ENCODE measurements at places on chromosomes 16 and 17. TPM values are rescaled to one million over a fixed set of nuclear protein-coding genes. Genes with fewer than 3 reads are reported as not detected.
A peak's percentile ranks its signal among the peaks of the same experiment; 100 is the strongest.

Gene SLC4A1
- not detected for total RNA-seq

- H3K4me1 ChIP-seq, result peaks cover 58% of the 10 kb centered on the region
- peaks cover 2% of the 10 kb centered on the region for H3K36me3 ChIP-seq
- DNase-seq, result no peak
- peak overlapping the region; percentile 52 for H3K27ac ChIP-seq
Measured at GRCh38 chr17:3695129-3695722, 729 bp downstream of the P2RX5 start.

DNA sequence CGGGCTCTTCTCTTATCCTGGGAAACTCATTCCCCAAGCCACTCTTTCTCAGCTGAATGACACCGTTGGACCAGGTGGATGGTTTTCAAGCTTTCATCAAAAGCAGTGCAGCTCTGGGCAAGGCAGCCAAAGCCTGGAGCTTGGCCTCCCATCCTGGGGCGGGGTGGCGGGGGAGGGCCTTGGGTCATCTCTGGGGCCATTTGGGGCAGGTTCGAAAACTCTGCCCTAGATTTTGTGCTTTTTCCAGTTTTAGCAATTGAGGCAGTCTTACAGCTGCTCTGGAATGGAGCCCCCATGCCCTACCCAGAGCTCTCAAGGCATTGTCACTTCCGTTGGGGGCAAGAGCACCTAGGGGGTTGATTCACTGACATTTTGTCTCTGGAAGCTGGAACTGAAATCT lies 9.1 kb downstream of the MPRIP start:
- H3K4me1 ChIP-seq, result peaks cover 48% of the 10 kb centered on the region
- no peak for DNase-seq
- no peak overlapping the region for H3K27ac ChIP-seq

- H3K4me1 ChIP-seq, result peaks cover 48% of the 10 kb centered on the region
- peaks cover 49% of the 10 kb centered on the region for H3K27me3 ChIP-seq
- H3K36me3 ChIP-seq, result peaks cover 3% of the 10 kb centered on the region
- no peak overlapping the region for H3K4me3 ChIP-seq
- no peak overlapping the region for H3K27ac ChIP-seq
- DNase-seq, result no peak
Measured at GRCh38 chr17:79793924-79794304, 3.0 kb downstream of the CBX8 start.

- no peaks in the 10 kb centered on the region for H3K27me3 ChIP-seq
- H3K4me1 ChIP-seq, result no peaks in the 10 kb centered on the region
- H3K36me3 ChIP-seq, result no peaks in the 10 kb centered on the region
- DNase-seq, result no peak
- H3K27ac ChIP-seq, result no peak overlapping the region
Measured at GRCh38 chr16:66493490-66494401, 56.2 kb downstream of the TK2 start.

Gene APOBR
- total RNA-seq, result 64.9 TPM

- no peak overlapping the region for H3K27ac ChIP-seq
- DNase-seq, result no peak
Measured at GRCh38 chr16:1691956-1692355, 13.9 kb downstream of the JPT2 start.

DNA sequence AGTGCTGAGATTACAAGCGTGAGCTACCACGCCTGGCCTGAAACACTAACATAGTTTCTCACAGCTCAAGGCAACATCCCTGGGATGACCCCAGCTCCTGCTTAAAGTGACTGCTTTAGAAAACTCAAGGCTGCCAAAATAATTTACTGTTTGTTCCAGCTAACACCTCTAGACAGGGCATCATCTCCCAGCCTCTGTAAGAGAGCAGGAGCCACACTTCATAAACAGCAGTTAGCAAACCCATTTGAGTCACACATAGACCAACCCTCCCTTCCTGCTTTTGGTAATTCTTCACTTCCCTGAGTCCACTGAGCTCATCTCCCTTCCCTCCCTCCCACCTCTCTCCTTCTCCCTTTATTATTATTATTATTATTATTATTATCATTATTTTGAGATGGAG lies 201.3 kb downstream of the XYLT1 start:
- DNase-seq, result no peak
- peaks cover 18% of the 10 kb centered on the region for H3K4me1 ChIP-seq
- H3K27me3 ChIP-seq, result no peaks in the 10 kb centered on the region
- no peaks in the 10 kb centered on the region for H3K36me3 ChIP-seq

GRCh38 chr17:66595893-66596292 lies 239.0 kb upstream of the CACNG5 start:
- H3K27me3 ChIP-seq, result no peaks in the 10 kb centered on the region
- no peak for DNase-seq
- H3K4me1 ChIP-seq, result no peaks in the 10 kb centered on the region
- no peaks in the 10 kb centered on the region for H3K36me3 ChIP-seq
- H3K4me3 ChIP-seq, result no peak overlapping the region
- no peak overlapping the region for H3K27ac ChIP-seq

- DNase-seq, result peak; percentile 66
- peaks cover 2% of the 10 kb centered on the region for H3K36me3 ChIP-seq
- no peaks in the 10 kb centered on the region for H3K27me3 ChIP-seq
- H3K4me3 ChIP-seq, result peak overlapping the region; percentile 64
- H3K27ac ChIP-seq, result peak overlapping the region; percentile 77
- H3K4me1 ChIP-seq, result peaks cover 53% of the 10 kb centered on the region
Measured at GRCh38 chr17:7549401-7550055, 670 bp downstream of the TNFSF12 start.

- no peaks in the 10 kb centered on the region for H3K36me3 ChIP-seq
- no peaks in the 10 kb centered on the region for H3K4me1 ChIP-seq
- H3K27ac ChIP-seq, result no peak overlapping the region
- no peak for DNase-seq
- H3K4me3 ChIP-seq, result no peak overlapping the region
Measured at GRCh38 chr17:78568494-78569115, 8.6 kb downstream of the DNAH17 start.

Gene MGAT5B
- not detected for total RNA-seq

Gene DPEP1
- total RNA-seq, result not detected

Gene STX1B
- total RNA-seq, result 0.32 TPM

Gene UBE2G1
- total RNA-seq, result 76.4 TPM

GRCh38 chr16:24988593-24989338 lies 26.4 kb downstream of the ARHGAP17 start:
- no peaks in the 10 kb centered on the region for H3K27me3 ChIP-seq
- no peaks in the 10 kb centered on the region for H3K36me3 ChIP-seq
- DNase-seq, result no peak
- peaks cover 21% of the 10 kb centered on the region for H3K4me1 ChIP-seq

- H3K27me3 ChIP-seq, result no peaks in the 10 kb centered on the region
- H3K36me3 ChIP-seq, result peaks cover 5% of the 10 kb centered on the region
- no peak overlapping the region for H3K4me3 ChIP-seq
- no peak for DNase-seq
- no peak overlapping the region for H3K27ac ChIP-seq
- no peaks in the 10 kb centered on the region for H3K4me1 ChIP-seq
Measured at GRCh38 chr17:21242780-21243515, 10.3 kb downstream of the NATD1 start.

GRCh38 chr16:31301708-31302400 lies 42.1 kb downstream of the ITGAM start:
- no peak for DNase-seq
- H3K27me3 ChIP-seq, result no peaks in the 10 kb centered on the region
- H3K4me3 ChIP-seq, result no peak overlapping the region
- no peak overlapping the region for H3K27ac ChIP-seq
- H3K4me1 ChIP-seq, result peaks cover 3% of the 10 kb centered on the region
- peaks cover 29% of the 10 kb centered on the region for H3K36me3 ChIP-seq

- no peak for DNase-seq
- H3K27ac ChIP-seq, result no peak overlapping the region
- no peaks in the 10 kb centered on the region for H3K4me1 ChIP-seq
Measured at GRCh38 chr16:55809386-55809785, 23.5 kb downstream of the CES1 start.

DNA sequence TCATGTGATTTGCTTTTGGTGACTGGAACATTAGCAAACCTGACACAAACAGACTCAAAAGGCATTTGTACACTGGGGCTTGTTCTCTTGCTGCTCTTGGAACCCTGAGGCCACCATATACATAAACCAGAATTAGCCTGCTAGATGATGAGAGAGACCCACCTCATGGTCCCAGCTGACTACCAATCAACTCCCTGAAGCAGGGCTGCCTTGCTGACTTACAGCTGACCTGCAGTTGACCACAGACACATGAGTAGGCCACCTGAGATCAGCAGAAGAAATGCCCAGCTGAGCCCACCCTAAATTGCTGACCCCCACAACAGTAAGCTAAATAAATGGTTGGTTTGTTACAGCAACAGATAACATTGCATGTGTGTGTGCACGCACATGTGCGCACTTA lies 28.7 kb downstream of the BRIP1 start:
- H3K36me3 ChIP-seq, result no peaks in the 10 kb centered on the region
- no peak for DNase-seq
- no peaks in the 10 kb centered on the region for H3K4me1 ChIP-seq
- no peak overlapping the region for H3K4me3 ChIP-seq
- no peaks in the 10 kb centered on the region for H3K27me3 ChIP-seq
- no peak overlapping the region for H3K27ac ChIP-seq

Gene GGT6
- total RNA-seq, result not detected

DNA sequence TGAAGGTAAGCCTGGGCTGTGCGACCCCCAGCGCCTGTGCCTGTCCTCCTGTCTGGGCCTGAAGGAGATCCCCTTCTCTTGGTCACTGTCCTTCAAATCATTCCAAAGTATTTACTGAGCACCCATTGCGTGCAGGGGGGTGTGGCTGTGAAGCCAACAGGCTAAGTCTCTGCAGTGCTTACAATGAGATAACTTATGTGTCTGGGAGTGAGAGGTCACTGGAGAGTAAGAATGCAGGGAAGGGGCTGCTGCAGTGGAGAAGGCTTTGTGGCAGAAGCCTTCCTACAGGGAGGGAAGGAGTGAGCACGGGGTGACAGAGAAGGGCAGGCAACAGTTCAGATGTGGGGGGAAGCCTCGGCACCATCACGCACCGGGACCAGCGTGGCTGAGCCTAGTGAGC lies 11.2 kb upstream of the SMIM5 start:
- DNase-seq, result no peak
- H3K4me3 ChIP-seq, result no peak overlapping the region
- H3K4me1 ChIP-seq, result no peaks in the 10 kb centered on the region

Gene CCL18
- total RNA-seq, result 0.54 TPM

DNA sequence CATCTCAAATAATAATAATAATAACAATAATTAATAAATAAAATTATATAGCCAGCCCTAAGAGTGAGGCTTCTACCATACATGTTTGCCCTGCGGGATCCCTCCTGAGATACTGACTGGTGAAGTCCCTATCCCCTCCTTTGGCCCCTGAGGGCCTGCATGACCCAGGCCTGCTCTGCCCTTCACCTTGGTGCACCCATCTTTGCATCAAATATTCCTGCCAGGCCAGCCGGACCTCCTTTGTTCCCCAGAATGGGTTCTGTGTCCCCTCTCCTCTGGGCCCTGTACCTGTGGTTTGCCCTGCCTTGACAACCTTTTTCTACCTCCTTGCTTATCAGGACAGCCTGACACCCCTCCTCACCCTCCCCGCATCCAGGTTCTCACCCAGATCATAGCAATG lies 2.0 kb upstream of the RNF112 start:
- H3K4me1 ChIP-seq, result no peaks in the 10 kb centered on the region
- no peak overlapping the region for H3K4me3 ChIP-seq
- H3K27ac ChIP-seq, result no peak overlapping the region
- H3K36me3 ChIP-seq, result no peaks in the 10 kb centered on the region

DNA sequence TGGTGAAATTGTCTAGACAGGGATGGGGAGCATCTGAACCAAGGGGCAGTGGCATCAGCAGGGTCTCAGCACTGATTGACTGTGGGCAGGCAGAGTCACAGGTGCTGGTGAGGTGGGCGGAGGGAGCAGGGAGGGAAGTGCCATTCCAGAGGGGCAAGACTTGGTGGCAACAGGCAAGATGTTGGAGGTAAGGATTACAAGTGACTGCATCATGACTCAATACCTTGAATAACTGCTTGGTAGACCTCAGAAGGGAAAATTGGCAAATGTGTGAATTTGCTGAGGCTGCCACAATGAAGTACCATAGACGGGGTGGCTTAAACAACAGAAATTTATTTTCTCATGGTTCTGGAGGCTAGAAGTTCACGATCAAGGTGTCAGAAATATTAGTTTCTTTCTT lies 419.1 kb downstream of the HS3ST3B1 start:
- no peaks in the 10 kb centered on the region for H3K36me3 ChIP-seq
- no peaks in the 10 kb centered on the region for H3K4me1 ChIP-seq
- no peak for DNase-seq
- H3K4me3 ChIP-seq, result no peak overlapping the region

Gene KCNH4
- total RNA-seq, result 0.20 TPM

Gene PRR11
- 4.0 TPM for total RNA-seq

DNA sequence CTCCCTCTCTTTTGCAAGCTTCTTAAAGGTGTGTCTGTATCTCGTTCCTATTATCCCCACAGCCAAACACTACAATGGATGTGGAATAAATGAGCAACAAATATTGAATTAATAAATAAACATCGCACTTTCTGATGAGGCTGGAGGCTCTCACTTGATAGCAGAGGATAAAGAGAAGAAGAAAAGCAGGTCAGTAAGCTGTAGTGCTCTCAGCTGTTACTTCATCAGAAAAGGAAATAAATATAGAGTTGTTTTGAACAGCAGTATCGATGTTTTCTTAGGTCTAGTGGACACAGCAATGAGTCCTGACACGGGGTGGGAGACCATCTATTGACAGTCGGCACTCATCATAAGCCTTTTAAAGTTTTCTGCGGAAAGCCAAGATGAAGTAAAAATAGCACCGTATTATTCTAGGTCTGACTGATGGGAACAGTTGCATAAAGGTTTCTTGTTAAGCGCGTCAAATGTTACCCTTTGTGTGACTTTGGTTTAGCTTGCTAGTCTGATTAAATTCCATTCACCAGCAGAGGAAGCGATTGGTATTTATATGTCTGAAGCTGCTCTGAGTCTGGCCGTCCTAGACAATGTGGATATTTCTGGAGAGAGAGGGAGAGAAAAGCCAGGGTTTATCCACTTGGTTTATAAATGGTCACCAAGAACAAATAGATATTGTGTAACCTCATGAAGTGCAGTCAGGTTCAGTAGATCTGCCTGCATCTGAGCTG lies 646.1 kb downstream of the CDH11 start:
- no peaks in the 10 kb centered on the region for H3K4me1 ChIP-seq
- H3K27ac ChIP-seq, result no peak overlapping the region
- no peaks in the 10 kb centered on the region for H3K36me3 ChIP-seq

- peaks cover 24% of the 10 kb centered on the region for H3K4me1 ChIP-seq
- DNase-seq, result no peak
- H3K27me3 ChIP-seq, result no peaks in the 10 kb centered on the region
Measured at GRCh38 chr17:29699283-29699682, 76.6 kb upstream of the CORO6 start.

GRCh38 chr16:65725156-65725845 lies 603.4 kb upstream of the CDH11 start:
- peak; percentile 1 for DNase-seq
- no peaks in the 10 kb centered on the region for H3K36me3 ChIP-seq
- H3K4me3 ChIP-seq, result no peak overlapping the region

- no peak overlapping the region for H3K27ac ChIP-seq
- no peaks in the 10 kb centered on the region for H3K27me3 ChIP-seq
- H3K4me1 ChIP-seq, result no peaks in the 10 kb centered on the region
- no peak for DNase-seq
Measured at GRCh38 chr16:51624080-51624775, 473.2 kb upstream of the SALL1 start.

Measured in natural killer cell (primary cell).